ENCODE measurements at places on chromosomes 2 and 18. TPM values are rescaled to one million over a fixed set of nuclear protein-coding genes. Genes with fewer than 3 reads are reported as not detected.

Gene TM4SF20
- not detected for total RNA-seq

Gene BOLL
- not detected for total RNA-seq

Gene RTP5
- not detected for total RNA-seq

GRCh38 chr2:8260213-8260612, 421.6 kb upstream of the ID2 start:
- no peak overlapping the region for H3K4me3 ChIP-seq
- DNase-seq = no peak

- H3K4me1 ChIP-seq = peaks cover 8% of the 10 kb centered on the region
- DNase-seq = no peak
- H3K4me3 ChIP-seq = no peak overlapping the region
Measured at GRCh38 chr2:163723348-163723747, 12.5 kb downstream of the FIGN start.

Measured in left lung (tissue), 14 donors.